ENCODE measurements at places on chromosomes 6 and 20. TPM values are rescaled to one million over a fixed set of nuclear protein-coding genes. Genes with fewer than 3 reads are reported as not detected.

Gene IMPG1
- total RNA-seq = not detected

Gene HLA-DPA1
- total RNA-seq = 35.2 TPM

Gene ADGB
- total RNA-seq = not detected

Gene STK35
- total RNA-seq = 19.1 TPM

Gene SIRPB1
- total RNA-seq = 7.9 TPM

Gene TRAPPC3L
- total RNA-seq = 0.11 TPM

Gene SLC35F1
- 3.8 TPM for total RNA-seq

Gene PLG
- total RNA-seq = not detected

Gene LRFN2
- not detected for total RNA-seq

Gene WFDC10B
- total RNA-seq = not detected

Gene MAFB
- 5.4 TPM for total RNA-seq

Gene SAPCD1
- not detected for total RNA-seq

Gene TTLL9
- not detected for total RNA-seq
